Bronchial epithelial cell (primary cell): ENCODE measurements at places on chromosomes 2 and 18. TPM values are rescaled to one million over a fixed set of nuclear protein-coding genes. Genes with fewer than 3 reads are reported as not detected.

Gene MYO3B
- under 0.01 and 0.77 TPM in 2 replicates for total RNA-seq

Gene SPIRE1
- total RNA-seq, result 125 and 141 TPM in 2 replicates

DNA sequence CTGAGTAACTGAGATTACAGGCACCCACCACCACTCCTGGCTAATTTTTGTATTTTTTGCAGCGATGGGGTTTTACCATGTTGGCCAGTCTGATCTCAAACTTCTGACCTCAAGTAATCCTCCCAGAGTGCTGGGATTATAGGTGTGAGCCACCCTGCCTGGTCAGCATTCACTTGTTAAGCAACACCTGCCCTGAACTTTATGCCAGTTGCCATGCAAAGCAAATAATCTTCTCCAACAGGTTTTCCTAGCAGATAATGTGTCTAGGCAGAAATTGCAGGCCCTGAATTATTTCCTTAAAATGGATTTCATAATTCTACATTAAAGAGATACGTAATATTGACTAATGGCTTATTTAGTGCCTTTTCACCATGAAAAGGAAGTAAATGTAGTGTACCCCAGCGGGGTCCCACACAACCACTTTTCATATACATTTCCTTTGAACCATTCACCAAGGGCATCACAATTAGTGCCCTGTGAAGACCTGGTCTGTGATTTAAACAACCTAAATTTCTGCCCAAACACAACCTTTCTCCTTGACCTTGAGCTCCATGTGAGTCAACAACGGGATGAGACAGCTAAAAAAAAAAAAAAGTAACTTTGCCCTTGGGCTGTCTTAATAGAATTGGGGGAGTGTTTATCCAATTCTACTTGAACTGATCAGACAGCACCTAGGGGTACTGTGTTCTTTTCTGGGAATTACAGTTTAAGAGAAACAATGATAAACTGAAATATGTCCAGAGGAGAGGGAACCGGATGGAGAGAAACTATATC is 41.6 kb downstream of the EEF1B2 start:
- peak; percentile 35 for DNase-seq

GRCh38 chr2:9201185-9201891 is 5.3 kb upstream of the ASAP2 start:
- DNase-seq, result peak; percentile 80

DNA sequence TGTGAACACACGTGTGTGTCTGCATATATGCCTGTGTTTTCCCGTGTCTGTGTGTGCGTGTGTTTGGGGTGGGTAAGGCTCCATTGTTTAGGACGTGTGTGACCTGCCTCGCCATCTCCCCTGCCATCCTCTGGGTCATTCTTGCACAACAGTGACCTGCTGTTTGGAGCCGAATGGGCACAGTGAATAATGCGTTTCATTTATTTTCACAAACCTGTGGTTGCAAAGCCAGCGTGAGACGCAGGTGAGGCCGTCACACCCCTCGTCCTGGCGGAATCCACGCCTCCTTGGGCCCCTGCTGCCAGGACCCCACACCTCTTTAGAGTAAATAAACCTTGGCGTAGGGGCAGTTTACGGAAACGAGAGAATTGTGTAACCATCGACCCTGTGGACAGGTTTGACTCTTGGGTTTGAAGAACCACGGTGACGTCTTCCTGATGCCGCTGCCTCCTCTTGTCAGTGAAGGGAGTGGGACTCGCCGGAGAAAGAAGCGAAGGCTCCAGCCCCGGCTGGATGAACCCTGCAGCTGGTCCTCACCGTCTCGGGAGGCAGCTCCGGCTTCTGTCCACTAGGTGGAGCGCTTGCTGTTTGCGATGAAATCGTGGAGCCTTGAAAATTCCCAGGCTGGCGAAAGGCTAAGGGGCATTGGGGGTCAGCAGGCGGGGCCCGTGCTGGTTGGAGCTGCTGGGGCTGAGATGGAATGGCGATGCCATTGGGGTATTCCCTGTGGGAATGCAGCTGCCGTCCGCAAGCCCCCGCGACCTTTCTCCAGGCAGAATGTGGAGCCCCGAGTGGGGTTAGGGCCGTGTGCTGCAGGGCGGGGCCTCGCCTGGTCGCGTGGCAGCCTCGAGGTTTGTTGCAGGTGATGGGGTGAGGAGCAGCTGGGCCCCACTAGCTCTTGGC is 81.1 kb downstream of the RTP5 start:
- DNase-seq, result peak; percentile 33

DNA sequence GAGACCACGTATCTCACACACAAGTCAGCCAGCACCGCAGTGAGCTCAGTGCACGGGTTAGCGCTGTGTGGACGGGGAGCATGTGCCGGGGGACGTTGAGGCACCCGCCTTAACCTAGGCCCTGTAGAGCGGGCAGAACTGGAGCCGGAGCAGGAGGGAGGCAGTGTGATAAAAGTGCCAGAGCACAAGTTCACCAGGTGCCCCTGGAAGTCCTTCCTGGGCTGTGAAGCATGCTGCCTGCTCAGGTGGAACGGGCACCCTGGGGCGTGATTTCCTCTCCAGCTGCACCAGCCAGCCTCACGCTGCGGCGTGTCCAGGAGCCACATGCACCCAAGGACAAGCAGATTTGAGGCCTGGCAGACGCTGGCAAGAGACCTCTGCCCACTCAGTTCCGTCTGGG is 50.3 kb downstream of the ITGB1BP1 start:
- no peak for DNase-seq

DNA sequence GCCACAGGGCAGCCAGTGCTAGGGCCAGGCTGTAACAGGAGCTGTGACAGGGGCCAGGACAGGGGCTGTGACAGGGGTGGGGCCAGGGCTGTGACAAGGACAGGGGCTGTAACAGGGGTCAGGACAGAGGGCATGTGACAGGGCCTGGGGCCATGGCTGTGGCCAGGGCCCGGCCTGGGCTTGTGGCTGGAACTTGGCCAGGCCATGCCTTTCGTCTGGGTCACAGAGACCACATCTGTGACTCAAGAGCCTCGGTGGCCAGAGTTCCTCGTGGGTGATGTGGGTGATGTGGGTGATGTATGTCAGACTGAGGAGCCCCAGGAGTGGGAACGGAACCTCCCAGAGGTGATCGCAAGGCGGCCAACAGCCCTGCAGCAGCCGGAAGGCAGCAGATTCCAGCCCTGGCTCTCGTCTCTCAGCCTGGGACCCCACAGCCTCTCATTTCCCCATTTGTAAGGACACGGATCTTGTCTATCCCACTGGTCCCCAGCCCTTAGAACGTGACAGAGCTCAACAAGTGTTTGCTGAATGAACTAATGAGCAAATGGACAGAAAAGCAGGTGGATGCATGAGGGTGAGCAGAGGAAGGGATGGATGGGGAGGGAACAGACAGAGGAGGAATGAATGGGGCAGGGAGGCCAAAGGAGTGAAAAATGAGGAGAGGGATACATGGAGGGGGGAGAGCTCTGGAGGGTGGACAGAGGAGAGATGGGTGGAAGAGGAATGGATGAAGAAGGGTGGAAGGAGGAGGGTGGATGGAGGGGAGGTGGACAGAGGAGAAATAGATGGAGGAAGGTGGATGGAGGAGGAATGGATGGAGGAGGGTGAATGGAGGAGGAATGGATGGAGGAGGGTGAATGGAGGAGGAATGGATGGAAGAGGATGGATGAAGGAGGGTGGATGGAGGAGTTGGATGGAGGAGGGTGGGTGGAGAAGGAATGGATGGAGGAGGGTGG is 17.3 kb downstream of the ESPNL start:
- peak; percentile 25 for DNase-seq

- peak; percentile 82 for DNase-seq
Measured at GRCh38 chr2:163157891-163158496, 319.4 kb upstream of the KCNH7 start.
